ENCODE measurements at places on chromosomes 7 and 10.
A peak's percentile ranks its signal among the peaks of the same experiment; 100 is the strongest.

GRCh38 chr10:116287906-116288501 is 15.0 kb upstream of the GFRA1 start:
- no peak for DNase-seq

GRCh38 chr10:96740579-96741281 is 20.4 kb upstream of the PIK3AP1 start:
- no peak for DNase-seq

- no peak for DNase-seq
Observed at GRCh38 chr10:70585578-70586169, 16.9 kb downstream of the PRF1 start.

DNA sequence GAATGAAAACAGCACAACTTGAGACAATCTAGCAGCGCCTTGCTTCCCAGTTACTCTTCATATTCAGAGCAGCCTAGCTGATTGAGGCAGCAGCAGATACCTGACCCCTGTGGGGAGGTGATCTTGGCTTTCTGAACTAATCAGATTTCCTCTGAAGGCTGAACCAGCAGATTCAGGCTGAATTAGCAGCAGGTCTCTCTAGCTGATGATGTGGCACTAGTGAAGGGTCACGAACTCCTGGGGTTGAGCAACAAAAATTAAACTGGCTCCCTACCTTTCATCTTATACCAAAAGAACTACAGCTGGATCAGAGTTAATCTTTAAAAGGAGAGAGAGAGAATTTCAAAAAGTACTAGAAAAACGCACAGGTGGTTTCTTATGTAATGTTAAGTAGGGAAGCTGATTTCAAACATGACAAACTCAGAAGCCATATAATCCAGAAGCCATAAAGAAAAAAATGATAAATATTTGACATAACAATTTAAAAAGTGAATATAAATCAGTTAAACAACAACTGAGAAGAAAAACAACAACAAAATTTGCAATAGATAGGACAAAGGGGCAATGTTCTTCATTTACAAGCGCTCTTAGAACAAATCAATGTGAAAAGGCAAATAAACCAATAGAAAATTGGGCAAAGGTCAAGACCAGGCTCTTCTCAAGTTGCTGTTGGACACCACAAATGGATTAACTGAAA is 13.5 kb downstream of the SLC25A13 start:
- no peak for DNase-seq

DNA sequence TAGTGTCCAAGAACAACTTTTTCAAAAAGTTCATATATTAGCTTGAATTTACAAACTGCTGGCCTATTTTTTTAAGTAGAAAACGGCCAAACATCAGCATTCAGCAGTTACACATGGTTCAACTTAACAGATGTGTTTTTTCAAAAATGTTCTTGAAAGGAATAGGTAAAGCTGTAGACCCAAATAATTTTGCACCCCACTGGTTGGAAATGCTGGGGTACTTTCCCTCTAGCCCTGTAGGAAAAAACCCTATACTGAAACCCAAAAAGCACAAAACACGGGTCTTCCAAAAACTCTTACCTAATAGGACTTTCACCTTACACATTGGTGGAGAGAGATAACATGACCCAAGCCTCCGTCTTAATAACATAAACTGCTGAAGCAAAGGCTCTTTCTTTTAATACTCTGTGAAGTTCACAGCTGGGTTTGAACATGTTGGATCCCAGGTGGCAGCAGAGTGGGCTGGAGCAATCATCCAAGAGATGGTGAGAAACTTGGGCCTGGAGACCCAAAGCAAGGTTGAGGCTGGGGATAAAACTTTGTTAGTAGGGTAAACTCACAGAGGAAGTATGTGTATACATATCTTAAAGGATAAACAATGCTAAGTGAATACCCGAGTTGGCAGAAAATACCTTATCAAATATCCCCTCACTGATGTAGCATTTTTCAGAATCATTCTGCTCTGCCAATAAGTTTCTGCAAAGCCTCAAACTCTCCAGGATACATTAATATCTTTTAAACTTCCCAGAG is 629 bp upstream of the DNAJC9 start:
- no peak for DNase-seq

GRCh38 chr7:91342346-91342745 is 78.1 kb downstream of the FZD1 start:
- DNase-seq: no peak

- no peak for DNase-seq
Observed at GRCh38 chr7:130593033-130593432, 75.5 kb downstream of the COPG2 start.

DNA sequence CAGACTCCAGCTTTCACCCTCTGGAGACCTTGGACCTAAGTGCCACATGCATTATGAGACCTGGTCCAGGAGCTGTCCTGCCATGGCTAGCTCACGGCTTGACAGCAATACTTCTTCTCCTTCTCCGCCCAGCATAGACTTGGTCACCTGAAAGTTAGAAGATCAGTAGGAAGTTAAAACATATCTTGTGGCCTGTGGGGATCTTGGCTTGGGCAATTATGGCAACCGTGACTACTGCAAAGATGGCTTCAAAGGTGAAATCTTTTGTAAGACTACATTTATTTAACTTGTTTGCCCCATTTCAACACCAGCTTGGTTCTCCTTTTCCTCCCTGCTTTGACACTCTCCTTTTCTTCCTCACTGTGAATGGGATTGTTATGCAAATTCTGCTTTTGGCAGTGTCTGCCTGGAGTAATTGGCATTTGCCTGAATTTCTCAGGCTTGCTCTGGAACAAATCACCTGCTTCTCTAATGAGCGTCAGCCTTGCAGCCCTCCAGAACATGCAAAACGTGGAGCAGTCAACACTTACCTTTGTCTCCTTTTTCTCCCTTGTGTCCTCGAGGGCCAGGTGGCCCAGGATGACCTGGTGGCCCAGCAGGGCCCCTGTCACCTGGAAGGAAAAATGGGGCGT is 53.4 kb downstream of the COL17A1 start:
- DNase-seq: no peak

DNA sequence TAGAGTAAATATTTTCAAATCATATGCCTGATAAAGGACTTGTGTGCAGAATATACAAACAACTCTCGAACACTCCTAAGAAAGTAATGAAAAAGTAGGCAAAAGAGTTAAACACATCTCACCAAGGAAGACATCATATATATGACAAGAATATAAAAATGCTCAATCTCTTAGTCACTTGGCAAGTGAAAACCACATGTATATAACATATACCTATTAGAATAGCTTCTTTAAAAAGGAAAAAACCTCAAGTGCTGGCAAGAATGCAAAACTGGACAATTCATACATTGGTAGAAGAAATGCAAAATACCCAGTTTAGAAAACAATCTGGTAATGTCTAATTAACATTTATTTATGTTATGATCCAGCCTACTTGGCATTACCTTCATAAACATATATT is 146.6 kb upstream of the DGKB start:
- DNase-seq: no peak

DNA sequence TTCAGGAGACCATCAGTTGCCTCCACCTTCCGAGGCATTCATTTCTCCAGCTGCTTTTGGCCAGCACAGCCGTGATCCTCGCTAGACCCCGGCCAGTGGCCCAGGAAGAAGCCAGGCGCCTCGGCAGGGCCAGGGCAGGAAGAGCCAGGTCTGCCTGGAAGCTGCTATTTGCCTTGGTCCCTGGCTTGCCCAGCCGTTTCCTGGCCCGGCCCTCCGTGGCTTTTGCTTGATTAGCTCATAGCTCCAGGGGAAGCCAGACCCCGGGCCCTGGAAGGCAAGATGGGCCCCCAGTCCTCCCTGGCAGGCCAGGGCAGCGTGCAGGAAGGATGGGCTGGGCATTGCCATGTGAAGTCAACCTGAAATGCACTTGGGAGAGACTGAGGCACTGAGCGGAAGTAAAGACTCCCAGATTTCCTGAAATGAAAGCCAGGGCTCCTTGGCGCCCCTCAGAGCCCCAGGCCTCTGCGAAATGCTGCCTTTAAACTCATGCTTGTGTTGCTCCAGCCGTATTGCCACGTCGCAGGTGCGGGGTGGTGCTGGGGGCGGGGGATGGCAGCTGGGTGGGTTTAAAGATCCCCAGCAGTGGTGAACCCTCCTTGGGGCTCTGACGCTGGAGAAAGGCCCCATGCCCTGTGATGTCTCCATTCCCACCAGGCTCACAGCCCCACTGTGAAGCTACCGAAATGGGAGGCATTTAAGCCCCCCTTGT is 160.6 kb downstream of the GRK5 start:
- DNase-seq: no peak

- DNase-seq: no peak
Observed at GRCh38 chr10:69215405-69216171, 4.5 kb upstream of the HKDC1 start.

DNA sequence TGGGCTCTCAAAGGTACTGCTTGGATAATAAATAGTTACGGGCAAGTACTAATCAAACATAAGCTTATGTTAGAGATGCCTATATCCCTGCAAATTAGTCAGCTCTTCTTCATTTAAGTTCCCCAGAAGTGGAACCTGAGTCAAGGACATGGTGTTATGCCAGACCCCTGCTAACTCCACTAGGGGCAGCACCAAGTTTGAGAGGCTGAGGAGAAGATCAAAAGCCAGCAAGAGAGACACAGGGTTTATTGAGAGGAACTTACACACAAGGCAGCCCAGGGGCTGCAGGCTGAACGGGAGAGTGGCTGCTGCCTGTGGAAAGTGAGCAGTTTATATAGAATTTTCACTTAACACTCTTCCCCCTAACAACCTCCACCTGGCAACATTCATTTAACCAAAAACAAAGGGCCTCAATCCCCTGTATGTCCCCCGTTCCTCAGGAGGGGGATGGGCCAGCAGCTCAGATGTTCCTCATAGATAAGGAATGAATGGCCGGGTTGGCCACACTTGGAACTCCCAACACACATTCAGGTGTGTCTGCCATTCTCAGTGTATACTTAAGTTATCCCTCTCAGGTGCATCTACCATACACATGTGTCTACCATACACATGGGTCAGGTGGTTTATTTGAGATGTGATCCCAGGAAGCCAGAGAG is 62.6 kb upstream of the GHITM start:
- no peak for DNase-seq

- no peak for DNase-seq
Observed at GRCh38 chr7:122676466-122676865, 22.5 kb downstream of the RNF133 start.

DNA sequence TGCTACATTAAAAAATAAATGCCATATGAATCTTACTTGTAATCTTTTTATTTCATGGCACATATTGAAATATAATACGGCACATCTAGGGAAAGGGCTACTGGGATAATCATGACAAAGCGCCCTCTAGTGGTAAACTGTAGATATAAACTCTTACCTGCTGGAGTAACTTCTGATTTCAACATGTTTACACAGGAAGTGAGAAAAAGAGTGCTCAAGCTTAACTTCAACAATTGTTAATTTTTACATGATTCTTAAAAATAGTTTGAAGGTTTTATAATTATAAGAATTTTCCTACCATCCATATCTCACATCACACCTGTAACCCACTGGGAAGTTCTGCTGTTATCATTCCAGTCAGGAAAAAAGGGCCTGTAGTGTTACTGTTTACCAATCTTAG is 2.0 kb upstream of the HEPACAM2 start:
- DNase-seq: no peak

DNA sequence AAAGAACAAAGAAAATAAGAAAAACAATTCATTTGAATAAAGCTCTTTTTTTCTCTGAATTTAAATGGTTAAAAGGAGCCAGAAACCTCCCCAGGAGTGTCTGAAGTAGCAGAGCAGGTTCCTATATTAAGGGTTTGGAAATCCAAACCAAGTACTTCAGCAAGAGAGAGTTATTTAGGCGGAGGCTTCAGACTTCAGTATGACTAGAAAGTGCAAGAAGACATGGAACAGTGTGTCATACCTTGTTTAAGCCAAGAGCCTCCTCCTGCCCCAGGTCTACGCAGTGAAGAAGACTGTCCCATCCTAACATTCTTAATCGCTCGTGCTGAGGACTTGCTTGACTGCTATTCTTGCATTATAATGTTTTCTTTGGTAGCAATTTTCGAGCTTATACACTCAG is 51.3 kb downstream of the ODAD2 start:
- DNase-seq: no peak

DNA sequence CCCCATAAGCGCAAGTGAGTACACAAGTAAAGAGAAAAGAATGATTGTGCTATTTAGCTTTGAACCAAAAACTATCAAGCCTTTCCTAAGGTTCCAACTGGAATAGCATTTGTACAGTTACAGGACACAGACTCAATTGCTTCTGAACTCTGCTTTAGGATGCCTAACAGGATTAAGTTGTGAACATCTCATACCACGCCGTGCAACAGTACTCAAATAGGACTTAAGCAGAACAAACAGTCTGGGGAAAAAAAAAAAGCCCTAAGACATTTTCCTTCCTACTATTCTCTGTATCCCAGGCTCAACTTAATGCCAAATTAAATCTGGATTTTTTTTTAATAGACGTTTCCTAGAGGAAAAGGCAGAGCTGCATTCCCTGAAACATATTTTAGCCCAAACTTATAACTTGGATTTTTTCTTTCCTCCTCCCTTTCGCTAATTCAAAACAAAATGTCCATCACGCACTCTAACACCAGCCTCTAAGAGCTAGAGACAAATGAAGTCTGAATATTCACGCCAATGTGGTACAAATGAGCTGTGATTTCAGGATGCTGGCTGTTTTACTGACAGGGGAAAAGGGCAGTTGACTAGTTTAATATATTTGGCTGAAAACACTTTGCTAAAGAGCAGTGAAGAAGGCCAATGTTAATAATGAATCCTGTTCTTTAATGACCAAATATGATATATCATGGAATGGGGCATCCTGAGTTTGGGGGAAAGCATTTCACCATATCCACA is 68.6 kb downstream of the CALD1 start:
- no peak for DNase-seq

DNA sequence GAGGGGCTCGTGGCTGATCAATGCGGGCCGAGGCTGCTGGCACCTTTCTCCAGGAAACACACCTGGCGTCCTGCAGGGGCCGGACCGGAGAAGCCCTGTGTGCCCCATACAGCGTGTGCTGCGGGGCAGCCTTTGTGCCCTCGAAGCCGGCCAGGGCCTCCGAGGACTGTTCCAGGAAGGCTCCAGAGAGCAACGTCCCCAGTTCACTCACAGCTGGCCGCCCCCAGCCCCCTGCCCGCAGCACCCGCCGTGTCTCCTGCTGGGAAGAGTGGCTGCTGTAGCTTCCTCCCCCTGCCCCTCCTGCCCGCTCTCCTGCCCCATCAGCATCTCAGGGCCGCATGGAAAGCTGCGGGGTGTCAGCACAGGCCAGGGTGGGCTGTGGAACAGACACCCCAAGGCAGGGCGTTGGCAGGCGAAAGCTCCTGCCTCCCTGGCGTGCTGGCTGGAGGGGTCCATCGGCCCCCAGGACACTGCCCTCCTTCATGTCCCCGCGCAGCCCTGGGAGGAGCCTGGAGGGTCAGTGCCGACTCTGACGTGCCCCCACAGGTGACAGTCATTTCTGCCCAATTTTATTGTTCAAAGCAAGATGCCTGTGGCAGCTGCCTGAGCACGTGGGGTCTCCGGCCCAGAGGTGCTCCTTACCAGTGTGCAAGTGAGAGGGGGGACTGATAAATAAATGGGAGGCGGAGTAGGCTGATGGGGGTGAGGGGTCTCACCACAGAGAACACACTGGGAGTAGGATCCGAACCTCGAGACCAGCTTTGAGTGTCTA is 95.8 kb upstream of the DIP2C start:
- no peak for DNase-seq

GRCh38 chr7:50436133-50436806 is 13.9 kb downstream of the FIGNL1 start:
- no peak for DNase-seq

- no peak for DNase-seq
Observed at GRCh38 chr10:116470768-116471415, 43.2 kb downstream of the PNLIPRP3 start.

- DNase-seq: no peak
Observed at GRCh38 chr7:107016312-107016711, 28.2 kb upstream of the PRKAR2B start.

- peak; percentile 39 for DNase-seq
Observed at GRCh38 chr7:71480791-71481190, 348.8 kb downstream of the GALNT17 start.

GRCh38 chr10:52864201-52865106 is 91.9 kb upstream of the MBL2 start:
- no peak for DNase-seq
